Urothelium cell line (cell line): ENCODE measurements at places on chromosomes 7 and 10.

- DNase-seq = no peak
Observed at GRCh38 chr10:51244748-51245490, 170.6 kb downstream of the PRKG1 start.

DNA sequence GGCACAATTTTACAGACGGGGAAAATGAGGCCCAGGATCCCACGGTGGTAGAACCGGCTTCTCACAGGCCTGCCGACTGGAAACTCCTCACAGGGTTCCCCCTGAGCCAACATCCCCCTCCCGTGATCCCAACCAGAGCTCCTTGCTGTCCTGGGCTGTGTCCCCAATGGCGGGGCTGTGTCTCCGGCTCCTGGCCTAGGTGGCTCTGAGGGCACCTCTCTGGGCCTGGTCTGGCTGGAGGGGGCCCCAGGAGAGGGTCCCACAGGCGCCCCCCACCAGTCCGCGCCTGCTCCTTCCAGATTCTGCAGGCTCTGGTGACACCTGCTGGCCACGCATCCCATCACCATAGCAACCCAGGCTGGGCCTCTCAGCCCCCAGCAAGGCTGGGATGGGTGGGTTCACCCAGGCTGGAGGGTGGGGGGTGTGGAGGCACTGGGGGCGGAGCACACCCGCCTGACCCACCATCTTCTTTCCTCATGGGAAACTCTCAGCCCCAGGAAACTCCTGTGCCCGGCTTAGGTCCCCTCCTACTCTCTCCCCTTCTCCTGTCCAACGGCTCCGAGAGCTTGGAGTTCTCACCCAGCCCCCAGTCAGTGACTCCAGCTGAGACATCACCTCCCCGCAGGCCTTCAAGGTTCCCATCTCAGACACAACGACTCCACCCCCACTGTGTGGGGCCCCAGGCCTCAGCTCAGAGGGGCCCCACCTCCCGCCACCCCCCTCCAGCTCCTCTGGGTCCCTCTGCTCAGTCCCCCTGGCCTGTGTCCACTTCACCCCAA is 27.1 kb upstream of the TNRC18 start:
- DNase-seq = peak; percentile 70

DNA sequence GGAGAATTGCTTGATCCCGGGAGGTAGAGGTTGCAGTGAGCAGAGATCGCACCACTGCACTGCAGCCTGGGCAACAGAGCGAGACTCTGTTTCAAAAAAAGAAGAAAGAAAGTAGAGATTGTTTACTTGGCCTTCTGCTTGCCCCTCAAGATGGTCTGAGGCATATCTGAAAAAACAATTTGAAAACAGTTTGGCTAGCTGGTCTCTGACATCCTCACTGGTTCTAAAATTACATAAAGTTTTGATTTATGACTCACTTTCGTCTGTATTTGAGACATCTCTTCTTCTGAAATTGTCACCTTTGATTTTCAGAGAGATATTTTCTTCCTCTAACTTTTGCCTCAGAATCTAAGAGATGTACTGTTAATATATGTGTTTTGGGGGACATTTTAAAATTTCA is 49.6 kb upstream of the HELLS start:
- DNase-seq = no peak

DNA sequence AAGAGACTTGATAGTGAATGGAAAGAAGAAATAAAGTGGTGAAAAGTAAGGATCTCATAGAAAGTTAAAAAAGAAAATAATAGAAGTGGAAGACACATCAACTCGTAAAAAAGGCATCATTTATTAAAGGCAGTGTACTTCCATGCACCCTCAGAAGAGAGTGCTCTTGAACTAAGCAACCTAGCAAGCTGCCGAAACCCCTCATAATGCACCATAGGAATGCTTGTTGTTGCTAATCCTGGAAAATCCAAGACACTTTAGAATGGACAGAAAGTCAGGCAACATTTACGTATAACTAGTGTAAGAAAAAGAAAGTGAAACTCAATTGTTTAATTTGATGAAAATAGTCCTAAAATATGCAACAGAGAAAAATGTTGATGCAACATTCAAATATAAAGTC is 12.8 kb downstream of the TFPI2 start:
- no peak for DNase-seq

DNA sequence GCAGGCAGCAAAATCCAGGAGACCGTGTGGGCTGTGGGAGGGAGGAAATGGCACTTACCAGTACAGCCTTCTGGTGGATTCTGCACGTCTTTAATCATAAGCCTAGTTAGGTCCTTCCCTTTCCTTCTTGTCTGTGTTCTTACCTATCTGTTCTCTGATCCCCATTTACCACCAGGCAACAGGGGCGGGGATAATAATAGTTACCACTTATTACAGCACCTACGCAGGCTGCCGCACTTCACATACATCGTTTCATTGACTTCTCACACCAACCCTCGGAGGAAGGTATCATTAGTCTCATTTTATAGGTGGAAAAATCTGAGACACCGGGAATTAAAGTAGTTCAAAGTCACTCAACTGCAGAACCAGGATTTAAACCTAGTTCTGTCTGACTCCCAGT is 4.5 kb upstream of the EPHA1 start:
- DNase-seq = no peak

GRCh38 chr7:124101173-124101768 is 68.4 kb upstream of the TMEM229A start:
- DNase-seq = peak; percentile 8

DNA sequence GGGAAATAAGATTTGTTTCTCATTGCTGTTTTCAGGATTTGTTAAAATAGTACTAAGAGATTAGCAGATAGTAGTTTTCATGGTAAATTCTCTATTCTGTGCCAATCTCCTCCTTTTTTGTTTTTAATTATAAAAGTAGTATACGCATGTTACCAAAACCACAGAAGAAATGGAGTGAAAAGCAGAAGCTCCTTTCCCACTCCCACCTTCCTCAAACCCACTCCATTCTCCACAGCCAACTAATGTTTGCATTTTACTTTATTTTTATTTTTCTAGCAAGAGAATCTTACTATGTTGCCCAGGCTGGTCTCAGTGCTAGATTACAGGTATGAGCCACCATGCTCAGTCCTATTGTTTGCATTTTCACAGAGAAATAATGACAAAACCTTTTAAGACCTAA is 4.5 kb upstream of the LRMDA start:
- DNase-seq = no peak

DNA sequence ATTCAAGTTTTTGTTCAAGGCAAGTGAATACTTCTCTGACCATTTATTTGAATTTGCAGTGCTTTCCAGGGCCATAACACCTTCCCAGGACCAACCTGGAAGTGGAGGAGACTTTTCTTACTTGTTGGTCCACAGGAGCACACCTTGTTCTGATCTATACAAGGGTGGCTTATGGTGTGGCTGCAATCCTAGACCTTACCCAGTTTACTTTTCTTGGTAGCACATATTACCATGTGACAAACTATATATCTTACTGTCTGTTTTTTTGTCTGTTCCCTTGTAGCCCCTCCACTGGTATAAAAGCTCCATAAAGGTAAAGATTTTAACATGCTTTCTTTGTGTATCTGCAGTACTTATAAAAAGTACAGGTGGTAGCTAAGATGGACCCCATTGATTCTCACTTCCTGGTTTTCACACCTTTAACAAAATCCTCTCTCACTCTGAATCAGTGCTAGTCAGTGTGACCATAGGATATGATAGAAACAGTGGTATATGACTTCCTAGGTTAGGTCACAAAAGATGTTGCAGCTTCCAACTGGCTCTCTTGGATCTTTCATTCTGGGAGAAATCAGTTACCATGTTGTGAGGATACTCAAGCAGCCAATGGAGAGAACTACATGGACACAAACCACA is 5.6 kb upstream of the ASB4 start:
- DNase-seq = no peak

- no peak for DNase-seq
Observed at GRCh38 chr7:18889436-18889835, 228.0 kb downstream of the TWIST1 start.

DNA sequence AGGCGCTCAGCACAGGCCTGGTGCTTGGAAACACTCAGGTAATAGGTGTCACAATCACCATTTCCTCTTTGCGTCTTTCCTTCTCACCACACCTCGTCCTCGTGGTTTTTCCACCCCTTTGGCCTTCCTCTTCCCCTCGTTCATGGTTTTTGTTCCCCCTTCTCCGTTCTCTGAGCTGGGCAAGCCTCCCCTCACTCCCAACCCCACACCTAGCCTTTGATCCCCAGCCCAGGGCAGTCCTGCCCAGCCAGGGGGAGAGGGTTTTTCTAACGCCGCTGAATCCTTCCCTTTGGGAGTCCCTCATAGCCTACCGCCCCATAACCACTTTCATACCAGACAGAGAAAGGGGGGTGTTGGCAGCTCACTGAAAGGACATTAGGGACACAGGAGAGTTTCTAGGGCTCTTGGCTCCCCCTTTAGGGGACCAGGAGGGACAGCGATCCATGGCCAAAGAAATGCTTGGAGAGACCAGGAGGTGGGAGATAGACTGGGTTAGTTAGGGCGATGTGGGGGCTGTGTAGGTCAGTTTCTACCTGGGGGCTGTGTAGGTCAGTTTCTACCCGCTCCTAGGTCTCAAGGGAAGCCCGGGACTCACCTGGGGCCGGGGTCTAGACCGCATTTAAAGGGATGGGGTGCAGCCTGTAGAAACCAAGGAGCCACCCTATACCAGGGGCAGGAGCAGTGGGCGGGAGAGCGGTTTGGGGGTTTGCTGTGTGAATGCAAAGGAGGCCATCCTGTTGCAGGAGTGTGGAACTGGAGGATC is 1.4 kb downstream of the EPHB4 start:
- DNase-seq = no peak

DNA sequence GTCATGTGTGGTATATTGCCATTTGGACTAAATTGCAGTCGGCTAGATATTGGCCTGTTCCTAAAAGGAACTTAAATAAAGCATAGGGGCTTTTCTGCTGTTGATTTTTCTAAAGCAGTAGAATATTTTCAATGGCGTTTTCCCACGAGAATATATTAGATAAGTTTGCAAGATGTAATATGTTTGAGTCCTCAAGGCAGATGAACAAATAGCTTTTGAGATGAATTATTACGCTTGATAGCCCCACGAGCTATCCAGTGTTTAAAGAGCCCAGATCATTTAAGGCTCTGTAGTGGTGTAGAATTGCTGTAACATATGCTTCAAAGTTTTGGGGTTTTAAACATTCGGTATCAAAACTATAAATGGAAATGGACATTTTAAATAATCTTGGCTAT is 2.9 kb downstream of the CELF2 start:
- no peak for DNase-seq

DNA sequence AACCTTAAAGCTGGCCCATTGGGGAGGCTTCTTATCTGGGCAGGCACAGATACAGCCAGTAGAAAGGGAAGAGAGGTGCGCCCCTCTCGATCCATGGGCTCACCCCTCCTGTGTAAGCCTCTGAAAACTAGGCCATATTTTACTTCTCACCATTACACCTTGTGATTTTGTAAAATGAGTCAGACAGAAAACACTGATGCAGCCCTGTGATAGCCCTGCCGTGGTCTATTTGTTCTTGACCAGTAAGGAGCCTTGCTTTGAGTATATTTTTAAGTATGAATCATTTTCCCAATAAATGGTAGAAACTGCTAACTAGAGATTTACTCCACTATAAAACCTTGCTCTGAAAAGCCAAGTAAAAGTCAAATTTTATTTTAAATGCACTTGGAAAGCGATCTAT is 329.8 kb upstream of the MBL2 start:
- no peak for DNase-seq

DNA sequence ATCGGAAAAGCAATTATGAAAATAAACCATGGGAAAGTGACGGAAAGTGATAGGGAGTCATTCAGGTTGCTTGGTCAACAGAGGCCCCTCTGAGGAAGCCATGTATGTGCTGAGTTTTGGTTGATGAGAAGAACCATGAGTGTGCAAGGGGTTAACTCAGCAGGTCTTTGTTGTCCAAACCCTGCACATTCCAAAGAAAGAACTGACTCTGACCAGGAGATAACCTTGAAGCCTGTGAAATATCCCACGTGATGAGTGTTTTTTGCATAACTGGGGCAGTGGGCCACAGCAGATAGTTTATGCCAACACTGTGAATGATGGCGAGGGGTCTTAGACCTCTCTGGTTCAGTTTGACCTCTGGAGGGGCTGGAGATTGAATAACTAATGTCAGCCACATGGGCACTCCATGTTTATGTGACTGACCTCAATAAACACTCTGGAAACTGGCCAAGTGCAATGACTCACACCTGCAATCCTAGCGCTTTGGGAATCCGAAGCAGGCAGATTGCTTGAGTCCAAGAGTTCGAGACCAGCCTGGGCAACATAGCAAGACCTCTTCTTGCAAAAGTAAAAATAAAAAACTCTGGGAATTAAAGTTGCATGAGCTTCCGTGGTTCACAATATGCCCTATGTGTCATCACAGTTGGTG is 154.0 kb upstream of the FOXK1 start:
- DNase-seq = no peak

- DNase-seq = no peak
Observed at GRCh38 chr10:108684431-108684830, 1238.9 kb downstream of the XPNPEP1 start.

DNA sequence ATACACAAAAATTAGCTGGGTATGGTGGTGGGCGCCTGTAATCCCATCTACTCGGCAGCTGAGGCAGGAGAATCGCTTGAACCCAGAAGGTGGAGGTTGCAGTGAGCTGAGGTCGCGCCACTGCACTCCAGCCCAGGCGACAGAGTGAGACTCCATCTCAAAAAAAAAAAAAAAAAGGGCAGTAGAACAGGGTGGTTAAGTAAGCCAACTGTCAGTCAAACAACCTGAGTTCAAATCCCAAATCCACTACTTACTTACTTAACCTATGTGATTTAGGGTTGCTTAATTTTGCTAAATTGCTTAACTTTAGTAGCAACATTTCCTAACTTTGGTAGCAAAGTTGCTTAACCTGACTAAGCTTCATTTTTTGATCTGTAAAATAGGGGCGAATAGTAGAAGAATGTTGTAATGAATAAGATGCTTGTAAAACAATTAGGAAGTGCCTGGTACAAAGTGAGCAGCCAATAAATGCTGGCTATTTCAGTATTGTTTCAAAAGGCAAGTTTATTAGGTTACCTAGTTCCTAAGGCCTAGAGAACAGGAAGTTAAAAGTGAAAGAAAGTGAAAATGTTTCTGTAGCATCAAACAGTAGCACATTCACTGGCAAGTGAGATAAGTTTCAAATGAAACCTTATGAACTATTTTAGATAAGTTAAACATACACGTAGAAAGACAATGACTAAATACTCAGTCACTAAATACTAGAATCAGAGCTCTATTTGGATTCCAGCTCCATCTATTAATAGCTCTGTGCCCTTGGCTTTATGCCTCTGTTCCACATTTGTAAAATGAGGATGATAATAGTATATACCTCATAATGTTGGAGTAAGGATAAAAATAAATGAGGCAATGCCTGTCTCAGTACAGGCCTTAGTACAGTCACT is 64.3 kb downstream of the HOXA1 start:
- DNase-seq = no peak
